Stimulated activated CD4-positive, alpha-beta T cell treated with anti-CD3 and anti-CD28 coated beads, Interleukin-2, amount 100 ng/mL, for 4 hours (primary cell): ENCODE measurements at places on chromosomes 6 and 20.

DNA sequence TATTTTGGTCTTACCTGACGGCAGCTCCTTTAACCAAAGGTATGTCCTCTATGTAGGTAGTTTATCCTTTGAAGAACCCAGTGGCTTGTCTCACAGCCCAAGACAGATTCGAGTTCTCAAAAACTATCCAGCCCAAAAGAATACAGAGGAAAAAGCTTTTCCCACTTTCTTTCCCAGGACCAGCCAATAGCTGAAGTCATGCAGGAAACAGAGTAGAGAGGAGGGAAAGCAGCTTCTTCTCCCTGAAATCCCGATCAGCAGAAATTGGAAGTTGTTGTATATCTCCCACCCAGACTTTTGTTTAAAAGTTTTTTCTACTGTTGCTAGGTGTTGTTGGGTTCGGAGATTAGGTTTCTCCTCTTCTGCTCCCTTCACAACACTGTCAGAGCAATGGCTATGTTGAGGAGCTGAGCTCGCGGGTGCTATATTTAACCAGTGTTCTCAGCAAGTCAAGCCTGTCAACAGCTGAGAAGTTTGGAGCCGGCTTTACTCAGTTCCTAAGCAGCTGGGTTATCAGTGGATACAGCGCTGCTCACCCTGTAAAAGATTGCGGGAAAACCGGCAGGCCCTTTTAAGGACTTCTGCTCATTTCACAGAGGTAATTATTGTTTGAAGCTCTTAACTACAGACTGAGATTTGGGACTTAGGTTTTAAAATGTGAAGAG is at the start of gene FILIP1:
Gene FILIP1, minus strand, starts transcription at position 401 of the 665 bp plus-strand sequence. CDS start 78,828 bp downstream, outside the sequence.
- DNase-seq, result no peak

DNA sequence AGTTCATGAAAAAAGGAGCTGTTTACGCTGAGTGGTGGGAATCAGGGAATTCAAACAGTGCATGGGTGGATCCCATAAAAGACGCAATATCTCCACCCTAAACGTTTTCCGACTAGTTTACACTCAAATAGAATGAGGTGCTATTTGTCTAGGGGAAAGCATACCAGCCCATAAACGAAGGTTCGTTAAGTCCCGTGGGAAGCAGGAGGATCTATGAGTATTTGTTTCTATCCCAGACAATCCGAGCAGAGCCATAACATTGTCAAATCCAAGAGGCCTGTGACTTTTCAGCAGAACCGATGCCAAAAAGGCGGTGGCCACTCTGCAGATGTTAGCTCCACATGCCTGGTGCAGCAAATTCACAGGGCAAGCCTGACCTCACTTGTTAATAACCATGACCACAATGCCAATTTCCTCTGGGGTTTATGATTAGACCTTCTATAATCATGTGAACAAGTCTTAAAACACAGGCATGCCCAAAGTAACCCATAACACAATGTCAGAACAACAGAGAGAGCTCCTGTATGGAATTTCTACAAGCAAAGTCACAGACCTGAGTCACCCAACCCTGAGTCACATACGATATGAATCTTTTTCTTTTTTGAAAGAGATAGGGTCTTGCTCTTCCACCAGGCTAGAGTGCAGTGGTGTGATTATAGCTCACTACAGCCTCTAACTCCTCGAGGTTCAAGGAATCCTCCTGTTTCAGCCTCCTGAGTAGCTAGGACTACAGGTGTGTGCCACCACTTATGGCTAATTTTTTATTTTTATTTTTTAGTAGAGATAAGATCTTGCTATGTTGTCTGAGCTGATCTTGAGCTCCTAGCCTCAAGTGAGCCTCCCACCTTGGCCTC is 123.3 kb downstream of the KIF13A start:
- no peak for DNase-seq

GRCh38 chr6:166167258-166167731 is 356 bp downstream of the TBXT start:
- DNase-seq, result no peak

GRCh38 chr6:120785459-120786086 is 548.7 kb downstream of the TBC1D32 start:
- no peak for DNase-seq

- DNase-seq, result no peak
Observed at GRCh38 chr6:34596798-34597197, 40.7 kb upstream of the SPDEF start.

- no peak for DNase-seq
Observed at GRCh38 chr6:45538641-45539547, 161.2 kb upstream of the SUPT3H start.

GRCh38 chr6:119620846-119621555 is 271.4 kb upstream of the MAN1A1 start:
- no peak for DNase-seq

DNA sequence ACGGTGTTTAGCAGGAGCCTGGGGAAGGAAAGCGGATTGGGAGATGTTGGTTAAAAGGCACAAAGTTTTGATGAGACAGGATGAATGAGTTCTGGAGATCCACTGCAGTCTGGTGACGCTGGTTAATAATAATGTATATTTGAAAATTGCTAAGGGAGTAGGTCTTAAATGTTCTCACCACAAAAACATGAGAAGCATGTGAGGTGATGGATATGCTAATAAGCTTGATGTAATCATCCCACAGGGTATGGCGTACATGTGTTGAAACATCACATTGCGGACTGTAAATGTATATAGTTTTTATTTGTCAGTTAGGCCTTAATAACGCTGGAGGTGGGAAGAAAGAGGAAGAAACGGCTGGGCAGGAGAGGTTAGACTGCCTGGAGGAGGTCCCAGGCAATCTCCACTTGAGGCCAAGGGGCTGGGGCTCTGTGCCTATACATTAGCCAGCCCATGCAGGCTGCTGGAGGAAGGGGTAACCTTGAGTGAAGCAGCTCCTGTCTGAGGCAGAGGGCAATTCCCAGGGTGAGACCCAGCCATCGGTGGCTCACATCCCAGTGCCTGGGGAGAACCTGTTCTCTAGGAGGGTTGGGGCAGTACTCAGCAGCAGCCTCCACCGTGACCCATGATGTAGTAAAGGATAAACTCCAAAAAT is 188.2 kb upstream of the QKI start:
- DNase-seq, result no peak

DNA sequence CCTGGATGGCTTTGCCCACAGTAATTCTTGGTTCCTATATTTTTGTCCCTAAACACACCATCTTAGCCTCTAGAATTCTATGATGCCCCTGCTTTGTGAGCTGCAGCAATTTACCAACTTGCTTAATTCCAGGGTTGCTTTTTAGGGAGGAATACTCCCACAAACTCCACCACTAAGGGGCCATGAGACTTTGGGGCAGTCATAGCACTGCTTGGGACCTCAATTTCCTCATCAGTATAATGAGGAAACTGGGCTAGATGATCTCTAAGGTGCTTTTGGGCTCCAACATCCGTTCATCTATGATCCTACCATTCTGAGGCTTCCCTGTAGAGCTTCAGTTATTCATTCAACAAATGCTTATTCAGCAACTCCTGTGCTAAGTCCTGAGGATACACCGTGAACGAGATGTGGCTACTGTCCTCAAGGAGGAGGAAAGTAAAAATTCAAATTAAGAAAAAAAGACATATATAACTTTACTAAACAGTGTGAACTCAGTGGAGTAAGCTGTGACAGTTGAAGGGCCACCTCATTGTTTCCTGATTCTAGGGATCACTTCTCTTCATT is 75.3 kb downstream of the PRDM1 start:
- DNase-seq, result no peak

GRCh38 chr6:116221067-116221466 is 32.8 kb downstream of the TSPYL4 start:
- DNase-seq, result no peak

DNA sequence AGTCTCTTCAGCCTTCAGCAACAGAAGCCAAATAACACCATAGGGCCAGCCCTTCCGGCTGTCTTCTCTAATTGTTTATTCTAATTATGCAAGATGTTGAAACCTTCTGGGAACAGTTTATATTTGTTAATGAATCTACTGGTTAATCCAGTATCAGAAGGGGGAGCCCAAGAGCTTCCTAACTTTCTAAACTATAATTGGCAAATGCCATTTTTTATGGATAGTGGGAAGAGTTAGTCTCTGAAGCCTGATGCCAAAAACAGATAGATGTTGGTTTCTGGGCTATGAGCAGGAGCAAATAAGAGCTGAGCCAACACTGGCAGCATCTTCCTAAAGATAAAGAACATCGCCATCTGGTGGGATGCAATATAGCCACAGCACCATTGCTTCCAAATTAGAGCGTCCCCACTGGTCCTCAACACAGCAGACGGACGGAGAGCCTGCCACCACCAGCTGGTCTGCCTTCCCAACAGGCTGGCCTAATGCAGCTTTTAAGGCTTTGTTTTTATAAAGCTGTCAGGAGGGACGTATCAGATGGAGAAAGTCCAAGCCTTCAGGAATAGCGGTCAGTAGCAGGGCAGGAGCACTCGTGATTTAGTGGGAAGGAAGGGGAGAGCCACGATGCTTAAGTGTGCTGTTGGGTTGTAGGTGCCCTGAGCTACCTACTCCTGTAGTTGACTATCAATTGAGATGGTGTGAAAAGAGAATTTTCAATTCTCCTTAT is 118.8 kb downstream of the RALGAPA2 start:
- DNase-seq, result no peak

- DNase-seq, result no peak
Observed at GRCh38 chr6:28747631-28748157, 176.1 kb downstream of the TRIM27 start.

DNA sequence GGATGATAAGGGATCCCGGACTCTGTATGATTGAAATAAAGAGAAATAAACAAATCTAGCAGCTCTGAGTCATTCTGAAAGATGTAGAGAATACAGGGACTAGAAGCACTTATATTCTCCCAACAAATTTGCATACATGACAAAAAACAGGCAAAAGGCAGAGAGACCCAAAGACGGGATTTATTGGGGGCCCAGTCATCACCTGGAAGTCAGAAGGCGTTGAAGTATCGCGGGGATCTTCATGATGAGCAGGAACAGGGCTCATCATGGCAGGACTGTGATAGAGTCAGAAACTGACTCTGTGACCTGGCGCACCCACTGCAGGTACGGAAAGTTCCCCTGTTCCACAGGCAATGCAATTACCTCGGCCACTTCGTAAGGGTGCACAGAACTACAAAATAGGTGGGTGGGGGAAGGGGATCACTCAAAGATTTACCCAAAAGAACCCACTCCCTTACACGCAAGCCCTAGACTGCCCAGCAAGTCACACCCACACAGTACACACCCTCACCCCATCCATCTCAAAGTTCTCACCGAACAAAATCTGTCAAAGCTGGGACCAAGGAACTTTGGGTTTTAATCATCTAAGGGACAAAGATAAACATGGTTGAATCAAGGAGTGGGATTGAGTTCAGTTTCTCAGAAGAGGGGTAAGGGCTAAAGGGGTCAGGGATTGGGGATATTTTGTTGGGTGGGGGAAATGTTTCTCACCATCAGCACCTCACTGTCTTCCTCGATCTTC is 1.4 kb downstream of the CUTA start:
- no peak for DNase-seq
